ENCODE measurements at places on chromosomes 11 and 22.

GRCh38 chr22:26740253-26740652 is 82.9 kb downstream of the MIAT start:
- DNase-seq, result no peak

DNA sequence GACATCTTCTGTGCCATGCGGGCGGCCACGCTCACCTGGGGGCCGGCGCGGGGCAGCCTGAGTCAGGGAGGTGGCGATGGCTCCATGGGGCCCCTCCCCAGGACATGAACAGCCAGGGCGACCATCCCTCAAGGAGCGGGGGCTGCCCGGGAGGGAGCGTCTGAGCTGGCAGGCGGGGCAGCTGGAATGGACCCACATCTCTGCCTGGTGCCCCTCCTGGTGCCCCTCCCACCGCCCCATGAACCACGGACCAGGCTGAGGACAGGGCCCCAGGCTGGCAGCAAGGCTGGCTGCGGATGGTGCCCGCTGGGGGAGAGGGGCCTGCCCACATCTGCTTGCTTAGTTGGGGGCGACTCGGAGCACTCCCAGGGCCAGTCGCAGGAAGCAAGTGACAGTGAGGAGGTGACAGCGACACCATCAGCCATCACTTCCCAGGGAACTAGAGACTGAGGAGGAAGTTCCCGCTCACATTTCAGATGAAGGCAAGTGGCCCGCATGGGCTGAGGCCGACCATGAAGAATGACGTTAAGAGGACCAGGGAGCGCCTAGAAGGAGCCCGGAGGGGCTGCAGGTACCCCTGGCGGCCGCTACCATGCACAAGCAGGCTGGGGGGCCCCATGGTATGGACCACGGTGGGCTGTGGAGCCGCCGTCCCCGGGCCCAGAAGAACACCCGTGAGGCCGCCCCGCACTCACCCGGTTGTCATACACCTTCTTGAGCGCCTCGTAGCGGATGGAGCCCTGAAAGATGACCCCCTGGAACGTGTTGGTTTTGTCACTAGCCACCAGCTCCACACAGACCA is 37.3 kb downstream of the KIAA0930 start:
- DNase-seq, result no peak

DNA sequence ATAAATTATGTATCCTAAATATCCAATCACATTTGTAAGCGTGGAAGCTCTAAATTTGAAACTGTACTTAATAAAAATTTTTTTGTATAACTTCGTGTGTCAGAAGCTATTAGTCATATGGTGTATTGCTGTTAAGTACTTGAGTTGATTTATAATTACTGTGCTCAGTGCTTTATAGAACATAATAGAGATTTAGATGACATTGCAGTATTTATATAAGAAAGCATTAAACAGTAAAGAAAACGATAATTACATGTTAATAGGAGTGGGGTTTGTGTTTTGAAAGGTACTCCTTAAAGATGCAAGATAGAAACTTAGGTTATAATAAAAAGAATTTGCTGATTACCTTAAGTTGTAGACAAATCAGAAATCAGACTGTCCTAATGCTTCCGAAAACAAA is 5.9 kb upstream of the TCP11L1 start:
- no peak for DNase-seq

DNA sequence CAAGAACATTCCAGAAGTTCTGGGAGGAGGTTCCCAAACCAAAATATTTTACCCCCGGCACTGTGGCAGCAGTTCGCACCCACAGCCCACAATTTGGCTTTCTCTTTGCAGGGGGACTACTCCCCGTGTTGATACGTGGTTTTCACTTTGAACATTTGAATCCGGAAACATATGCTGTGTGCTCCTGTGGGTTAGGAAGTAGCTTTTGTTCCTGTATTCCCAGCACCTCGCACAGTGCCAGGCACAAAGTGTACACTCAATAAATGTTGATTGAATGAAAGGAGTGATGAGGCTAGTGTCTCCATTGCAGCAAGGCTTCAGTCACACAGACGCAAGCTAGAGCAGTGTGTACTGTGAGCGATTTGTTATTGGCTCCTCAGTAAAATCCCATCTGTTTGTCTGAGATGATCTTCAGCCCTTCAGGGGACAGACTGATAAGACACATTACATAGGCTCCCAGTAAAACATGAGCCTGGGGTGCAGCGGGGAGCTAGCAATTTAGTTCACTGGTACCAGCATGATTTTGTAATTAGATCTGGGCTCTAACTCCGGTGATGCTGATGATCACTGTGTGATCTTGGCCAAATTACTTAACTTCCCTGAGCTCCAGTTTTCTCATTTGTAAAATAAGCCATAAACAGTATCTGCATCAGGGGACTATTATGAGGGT is 2.2 kb downstream of the LAYN start:
- no peak for DNase-seq

GRCh38 chr22:27460591-27461347 is 340.8 kb downstream of the MN1 start:
- no peak for DNase-seq

GRCh38 chr11:1654388-1655167 is 25.0 kb downstream of the KRTAP5-5 start:
- no peak for DNase-seq

- DNase-seq, result no peak
Observed at GRCh38 chr11:465896-466530, 15.9 kb downstream of the PTDSS2 start.

DNA sequence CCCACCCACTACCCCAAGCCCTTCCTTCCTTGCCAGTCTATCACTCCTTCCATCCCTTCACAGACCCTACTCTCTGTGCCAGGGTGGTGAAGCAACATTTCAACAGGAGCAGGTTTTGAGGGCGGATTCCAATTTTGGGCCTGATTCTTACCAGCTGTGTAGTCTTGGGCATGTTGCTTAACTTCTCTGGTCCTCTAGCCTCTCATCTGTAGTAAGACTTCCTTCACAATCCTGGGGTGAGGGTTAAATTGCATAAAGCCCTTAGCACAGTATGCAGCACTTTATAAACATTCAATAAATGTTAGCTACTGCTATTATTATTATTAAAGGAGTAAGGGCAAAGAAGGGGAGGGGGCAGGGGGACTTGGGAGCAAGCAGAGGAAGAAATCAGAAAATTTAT is 5.0 kb upstream of the RNF185 start:
- no peak for DNase-seq

DNA sequence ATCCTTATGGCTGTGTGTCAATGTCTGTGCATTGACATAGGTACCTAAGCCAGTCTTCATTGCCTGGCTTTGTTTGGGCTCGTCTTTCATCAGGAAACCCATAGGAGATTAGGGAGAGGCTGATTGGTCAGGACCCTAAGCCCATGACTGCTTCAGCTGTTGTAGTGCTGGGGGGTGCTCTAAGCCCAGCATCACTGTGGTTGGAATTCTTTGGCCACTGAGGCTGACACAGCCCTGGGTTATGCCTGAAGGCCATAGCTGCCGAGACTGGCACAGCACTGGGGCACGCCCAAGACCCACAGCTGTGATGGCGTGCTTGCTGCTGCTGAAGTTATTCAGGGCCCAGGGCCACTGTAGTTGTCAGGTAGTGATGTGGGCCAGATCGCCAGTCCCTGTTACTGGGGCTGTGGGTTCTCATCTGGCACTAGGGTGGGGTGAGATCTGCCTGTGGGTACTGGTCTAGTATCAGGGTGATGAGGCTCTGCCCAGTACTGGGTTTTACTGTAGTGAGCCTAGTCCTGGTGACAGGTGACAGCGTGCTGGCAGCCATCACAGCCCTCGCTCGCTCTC is 4.9 kb downstream of the USP18 start:
- DNase-seq, result no peak

DNA sequence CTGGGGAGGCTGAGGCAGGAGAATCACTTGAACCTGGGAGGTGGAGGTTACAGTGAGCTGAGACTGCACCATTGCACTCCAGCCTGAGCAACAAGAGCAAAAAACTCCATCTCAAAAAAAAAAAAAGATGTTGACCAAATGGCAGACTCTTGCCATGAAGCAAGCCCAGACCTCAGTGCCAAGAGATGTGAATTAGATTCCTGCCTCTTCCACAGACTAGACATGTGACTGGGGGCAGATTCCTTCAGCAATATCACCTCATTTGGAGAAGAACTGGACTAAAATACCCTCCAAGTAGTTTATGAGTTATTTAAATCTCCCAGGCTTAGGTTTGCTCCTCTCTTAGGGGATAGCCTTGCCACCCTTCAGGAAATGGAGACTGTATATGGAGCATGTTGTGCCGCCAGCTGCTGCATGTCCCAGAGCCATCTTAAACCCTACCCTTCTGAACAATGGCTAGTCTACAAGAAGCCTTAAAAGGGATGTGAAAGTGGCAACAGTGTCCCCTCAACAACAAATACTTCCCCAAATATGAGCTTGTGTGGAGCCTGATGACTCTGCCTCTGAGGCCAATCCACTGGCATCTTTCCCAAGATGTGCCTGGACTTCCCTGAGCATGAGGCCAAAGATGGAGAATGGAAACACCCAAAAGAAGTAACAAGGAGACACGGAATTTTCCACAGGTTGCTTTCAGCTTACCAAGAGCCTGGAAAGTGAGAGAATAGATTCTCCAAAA is 763 bp upstream of the MS4A7 start:
- no peak for DNase-seq

DNA sequence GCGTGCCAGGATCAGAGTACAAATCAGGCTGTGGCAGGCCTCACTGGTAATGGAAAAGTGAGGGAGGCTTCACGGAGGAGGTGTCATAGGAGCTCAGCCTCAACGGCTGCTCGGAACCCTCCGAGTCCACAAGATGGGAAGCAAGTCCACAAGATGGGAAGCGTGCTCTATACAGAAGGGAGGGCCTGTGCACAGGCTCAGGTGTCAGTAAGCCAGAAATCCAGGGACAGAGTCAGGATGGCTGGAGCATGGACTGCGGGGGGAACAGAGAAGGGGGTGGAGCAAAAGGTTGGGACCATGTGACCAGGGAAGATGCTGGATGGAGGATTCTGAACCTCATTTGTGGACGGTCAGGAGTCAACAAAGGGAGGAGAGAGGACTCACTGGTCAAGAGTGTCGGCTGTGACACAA is 3.4 kb upstream of the DPP3 start:
- no peak for DNase-seq

GRCh38 chr22:38316364-38317121 is 690 bp downstream of the CSNK1E start:
- peak; percentile 26 for DNase-seq

DNA sequence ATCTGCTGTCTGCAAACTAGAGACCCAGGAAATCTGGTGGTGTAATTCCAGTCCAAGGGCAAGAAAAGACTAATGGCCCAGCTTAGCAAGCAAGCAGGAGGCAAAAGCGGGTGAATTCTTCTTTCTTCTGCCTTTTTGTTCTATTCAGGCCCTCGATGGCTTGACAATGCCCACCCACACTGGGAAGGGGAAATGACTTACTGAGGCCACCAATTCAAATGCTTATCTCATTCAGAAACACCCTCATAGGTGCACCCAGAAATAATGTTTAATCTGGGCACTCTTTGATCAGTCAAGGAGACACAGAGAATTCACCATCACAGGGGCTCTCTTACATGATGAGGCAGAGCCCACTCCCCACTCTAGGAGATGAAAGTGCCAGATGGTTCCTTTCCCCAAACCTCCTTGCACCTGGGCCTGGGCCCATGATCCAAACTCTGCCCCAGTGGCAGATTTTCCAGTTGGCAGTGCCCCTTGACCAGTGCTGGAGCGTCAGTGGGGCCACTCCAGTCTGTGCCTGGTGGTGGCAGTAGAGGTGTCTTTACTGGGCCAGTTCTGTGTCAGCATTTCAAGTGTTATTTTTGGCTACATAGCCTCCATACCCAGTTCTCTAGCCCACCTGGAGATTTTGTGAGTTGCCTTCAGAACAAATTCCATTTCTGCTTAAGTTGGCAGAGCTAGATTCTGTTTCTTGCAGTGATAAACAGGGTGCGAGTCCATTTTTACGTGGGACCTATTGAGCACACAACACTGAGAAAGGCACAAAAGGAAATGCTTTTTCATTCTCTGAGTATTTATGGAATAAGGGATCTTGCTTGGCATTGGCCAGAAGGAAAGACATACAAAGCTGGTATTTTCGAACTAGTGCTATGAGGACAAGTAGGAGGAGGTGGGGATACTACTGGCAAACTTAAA is 7.5 kb downstream of the ELMOD1 start:
- DNase-seq, result no peak

- DNase-seq, result no peak
Observed at GRCh38 chr11:2390091-2390724, 10.3 kb upstream of the TSSC4 start.

- DNase-seq, result no peak
Observed at GRCh38 chr11:37947821-37948220, 1349.8 kb upstream of the RAG2 start.

GRCh38 chr11:128881221-128881620 is 9.9 kb upstream of the KCNJ5 start:
- DNase-seq, result no peak

GRCh38 chr22:38142606-38143005 is 32.1 kb upstream of the BAIAP2L2 start:
- no peak for DNase-seq

DNA sequence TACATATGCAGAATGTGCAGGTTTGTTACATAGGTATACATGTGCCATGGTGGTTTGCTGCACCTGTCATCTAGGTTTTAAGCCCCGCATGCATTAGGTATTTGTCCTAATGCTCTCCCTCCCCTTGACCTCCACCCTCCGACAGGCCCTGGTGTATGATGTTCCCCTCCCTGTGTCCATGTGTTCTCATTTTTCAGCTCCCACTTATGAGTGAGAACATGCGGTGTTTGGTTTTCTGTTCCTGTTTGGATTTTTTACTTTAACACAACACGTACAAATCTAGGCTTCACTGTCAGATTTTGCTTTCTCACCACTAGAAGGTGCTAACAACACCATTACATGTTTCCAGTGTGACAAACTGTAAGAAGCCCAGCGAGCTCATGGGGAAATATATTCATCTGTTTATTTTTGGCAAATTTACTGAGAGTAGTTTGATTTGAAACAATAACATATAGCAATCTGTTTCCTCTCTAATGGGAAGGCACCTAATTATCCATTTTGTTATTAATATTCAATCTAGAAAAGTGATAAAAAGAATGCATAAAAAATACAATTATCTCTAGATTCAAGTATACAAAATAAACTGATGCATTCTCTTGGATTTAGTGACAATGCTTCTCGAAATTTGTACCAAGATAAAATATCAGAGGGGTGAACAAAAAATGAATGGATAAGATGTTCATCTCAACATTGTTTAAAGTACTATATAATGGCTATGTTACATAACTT is 23.2 kb upstream of the BIRC3 start:
- DNase-seq, result no peak

DNA sequence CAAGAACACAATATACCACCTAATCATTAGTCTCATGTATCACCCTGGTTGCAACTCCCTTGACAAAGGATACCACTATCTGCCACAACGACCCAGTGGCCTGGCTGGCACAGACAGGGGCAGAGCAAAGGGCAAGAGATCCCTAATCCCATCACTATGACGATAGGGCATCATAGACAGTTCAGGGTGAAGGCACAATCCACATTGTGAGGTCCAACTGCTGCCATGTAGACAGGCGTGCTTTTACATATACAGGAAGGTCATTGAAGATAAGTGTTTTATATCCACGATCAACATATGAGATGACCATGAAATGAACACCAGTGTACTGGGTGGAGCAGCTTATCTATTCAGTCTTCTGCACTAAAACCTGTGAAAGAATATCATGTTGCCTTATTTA is 94.6 kb downstream of the IGLL1 start:
- no peak for DNase-seq
